ENCODE measurements at places on chromosomes 6 and 20.

DNA sequence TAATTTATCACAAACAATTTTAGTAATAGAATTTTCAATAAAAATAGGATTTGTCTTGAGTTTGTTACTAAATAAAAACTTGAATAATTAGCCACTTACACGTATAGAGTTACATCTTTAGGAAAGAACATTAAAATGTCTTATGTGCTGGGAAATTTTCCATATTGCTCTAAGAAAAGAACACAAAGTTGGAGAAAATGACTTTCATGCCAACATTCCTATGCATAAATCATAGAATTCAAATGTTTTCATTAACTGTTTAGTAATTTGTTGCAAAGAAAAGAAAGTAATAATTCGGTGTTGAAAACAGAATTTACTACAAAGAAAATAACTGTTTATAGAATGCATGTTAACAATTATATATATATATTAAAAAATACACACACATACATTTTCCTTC lies 4.7 kb upstream of the TBC1D32 start:
- DNase-seq, result no peak

DNA sequence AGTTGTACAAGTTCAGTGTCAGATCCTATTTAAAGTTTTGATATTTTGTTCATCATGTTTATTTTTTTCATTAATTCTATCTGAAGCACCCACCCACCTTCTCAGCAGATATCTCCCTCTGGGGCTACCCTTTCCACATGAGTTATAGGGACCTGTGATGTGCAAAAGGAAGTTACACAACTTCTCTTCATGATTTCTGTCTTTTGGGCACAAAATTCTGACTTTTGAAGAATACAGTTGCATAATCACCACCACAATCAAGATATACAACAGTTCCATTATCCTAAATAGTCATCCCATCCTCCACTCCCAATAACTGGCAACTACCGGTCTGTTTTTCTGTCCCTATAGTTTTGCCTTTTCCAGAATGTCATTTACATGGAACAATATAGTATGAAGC lies 13.8 kb upstream of the FUCA2 start:
- DNase-seq, result no peak

- no peak for DNase-seq
Observed at GRCh38 chr6:338815-339262, 46.6 kb downstream of the DUSP22 start.

DNA sequence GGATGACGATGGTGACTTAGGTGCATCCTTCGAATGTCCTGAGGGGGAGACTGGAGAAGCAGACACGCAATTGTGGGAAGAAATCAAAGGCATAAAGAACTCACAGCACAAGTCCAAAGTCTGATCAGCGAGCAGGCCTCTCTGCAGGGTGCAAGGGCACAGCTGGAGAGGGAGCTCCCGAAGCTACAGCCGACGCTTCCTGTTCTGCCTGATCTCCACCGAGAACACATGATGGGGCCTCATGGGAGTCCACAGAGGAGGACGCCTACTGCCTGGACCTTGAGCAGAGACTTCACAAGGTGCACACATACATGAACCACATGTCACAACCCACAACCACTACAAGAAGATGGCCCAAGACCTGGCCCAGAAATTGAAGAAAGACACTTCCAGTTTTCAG lies 51.4 kb downstream of the RIN2 start:
- no peak for DNase-seq

GRCh38 chr6:3449750-3450305 lies 7.0 kb downstream of the SLC22A23 start:
- DNase-seq, result no peak
